ENCODE measurements at places on chromosomes 4 and X. TPM values are rescaled to one million over a fixed set of nuclear protein-coding genes. Genes with fewer than 3 reads are reported as not detected.

The MUC7 gene
- total RNA-seq, result not detected

GRCh38 chrX:9644335-9644734 lies 121.3 kb downstream of the GPR143 start:
- no peak overlapping the region for H3K27ac ChIP-seq
- peak; percentile 49 for DNase-seq
- H3K4me3 ChIP-seq, result no peak overlapping the region
- peaks cover 34% of the 10 kb centered on the region for H3K27me3 ChIP-seq

DNA sequence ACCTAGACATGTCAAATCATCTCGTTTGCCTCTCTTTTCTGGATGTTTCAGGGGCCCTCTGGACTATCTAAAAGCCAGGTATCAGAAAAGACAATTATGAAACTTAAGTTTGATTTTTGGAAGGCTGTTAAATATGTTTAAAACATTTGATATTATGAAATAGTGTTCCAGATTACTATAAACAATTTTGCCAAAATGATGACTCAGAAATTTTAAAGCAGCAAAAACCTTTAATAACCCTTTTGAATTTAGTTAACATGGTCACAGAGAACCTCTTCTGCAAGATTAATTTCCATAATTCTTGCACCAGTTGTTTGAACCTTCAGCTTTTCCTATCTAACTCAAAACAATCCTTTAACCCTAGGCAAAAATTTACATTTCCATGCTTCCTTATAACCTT lies 18.8 kb upstream of the FAM47E start:
- no peaks in the 10 kb centered on the region for H3K36me3 ChIP-seq
- no peaks in the 10 kb centered on the region for H3K4me1 ChIP-seq
- no peak overlapping the region for H3K27ac ChIP-seq
- H3K4me3 ChIP-seq, result no peak overlapping the region
- no peaks in the 10 kb centered on the region for H3K27me3 ChIP-seq

The SLBP gene
- total RNA-seq, result 39.9 TPM

GRCh38 chr4:168978001-168978700 lies 31.9 kb downstream of the CBR4 start:
- H3K4me3 ChIP-seq, result no peak overlapping the region
- no peaks in the 10 kb centered on the region for H3K27me3 ChIP-seq
- no peak for DNase-seq
- peaks cover 44% of the 10 kb centered on the region for H3K36me3 ChIP-seq

The DDX53 gene
- not detected for total RNA-seq

- no peak overlapping the region for H3K27ac ChIP-seq
- peaks cover 8% of the 10 kb centered on the region for H3K4me1 ChIP-seq
- no peak for DNase-seq
- no peak overlapping the region for H3K4me3 ChIP-seq
- no peaks in the 10 kb centered on the region for H3K27me3 ChIP-seq
- H3K36me3 ChIP-seq, result no peaks in the 10 kb centered on the region
Measured at GRCh38 chr4:69056150-69056549, 40.1 kb upstream of the UGT2B7 start.

The ZNF711 gene
- total RNA-seq, result 20.7 TPM

The EGF gene
- total RNA-seq, result 9.4 TPM

DNA sequence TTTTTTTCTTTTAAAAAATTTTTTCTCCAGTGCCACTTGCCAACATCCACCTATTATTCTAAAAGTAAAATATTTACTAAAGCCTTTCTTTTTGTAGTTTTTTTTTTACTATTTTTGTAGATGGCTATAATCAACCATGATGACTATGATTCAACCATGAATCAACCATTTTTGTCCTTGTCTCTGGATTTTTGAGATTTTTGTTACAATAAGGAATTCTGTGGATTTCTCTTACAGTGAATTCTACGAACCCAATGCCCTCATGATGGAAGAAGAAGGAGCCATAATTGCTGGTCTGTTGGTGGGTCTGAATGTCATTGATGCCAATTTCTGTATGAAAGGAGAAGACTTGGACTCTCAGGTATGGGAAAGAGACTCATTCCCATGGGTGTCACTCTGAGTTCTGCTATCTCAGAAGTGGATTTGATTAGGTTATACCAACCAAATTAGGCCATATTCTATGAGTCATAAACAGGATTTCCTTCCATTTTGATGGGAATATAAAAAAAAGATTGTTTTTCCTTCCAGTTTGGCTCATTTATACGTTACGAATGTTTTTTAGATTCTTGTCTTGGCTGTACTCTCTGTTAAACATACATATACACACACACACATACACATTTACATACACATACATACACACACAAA lies 46.7 kb downstream of the RUFY3 start:
- H3K27ac ChIP-seq, result no peak overlapping the region
- no peaks in the 10 kb centered on the region for H3K27me3 ChIP-seq
- H3K36me3 ChIP-seq, result peaks cover 45% of the 10 kb centered on the region
- no peak for DNase-seq

DNA sequence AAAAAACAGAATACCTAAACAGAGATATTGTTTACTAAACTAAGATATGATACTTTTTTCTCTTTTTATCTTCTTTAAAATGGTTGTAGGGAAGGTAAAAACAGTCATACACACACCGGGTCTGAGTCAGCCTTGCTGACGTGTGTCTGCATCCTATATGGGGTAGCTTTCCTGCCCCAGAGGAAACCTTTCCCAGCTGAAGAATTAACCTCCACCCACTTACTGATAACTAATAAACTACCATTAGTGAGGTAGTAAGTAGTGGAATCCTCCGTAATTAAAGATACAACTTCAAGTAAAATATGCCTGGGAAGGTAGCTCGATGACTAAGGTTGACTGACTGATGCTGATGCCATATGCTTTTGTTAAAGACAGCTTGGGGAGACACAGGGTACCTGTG lies 312.2 kb downstream of the DCTD start:
- H3K36me3 ChIP-seq, result peaks cover 2% of the 10 kb centered on the region
- H3K27ac ChIP-seq, result no peak overlapping the region
- no peak for DNase-seq
- H3K27me3 ChIP-seq, result no peaks in the 10 kb centered on the region

GRCh38 chr4:137307806-137308205 lies 224.5 kb downstream of the PCDH18 start:
- H3K4me1 ChIP-seq, result no peaks in the 10 kb centered on the region
- H3K36me3 ChIP-seq, result no peaks in the 10 kb centered on the region
- no peak overlapping the region for H3K27ac ChIP-seq
- H3K4me3 ChIP-seq, result no peak overlapping the region
- peak; percentile 69 for DNase-seq

Measured in muscle of leg (tissue), 16 donors.